NCI-H187 treated with DMSO at 0.1 percent for 48 hours (cell line): ENCODE measurements at places on chromosomes 2 and 18.

DNA sequence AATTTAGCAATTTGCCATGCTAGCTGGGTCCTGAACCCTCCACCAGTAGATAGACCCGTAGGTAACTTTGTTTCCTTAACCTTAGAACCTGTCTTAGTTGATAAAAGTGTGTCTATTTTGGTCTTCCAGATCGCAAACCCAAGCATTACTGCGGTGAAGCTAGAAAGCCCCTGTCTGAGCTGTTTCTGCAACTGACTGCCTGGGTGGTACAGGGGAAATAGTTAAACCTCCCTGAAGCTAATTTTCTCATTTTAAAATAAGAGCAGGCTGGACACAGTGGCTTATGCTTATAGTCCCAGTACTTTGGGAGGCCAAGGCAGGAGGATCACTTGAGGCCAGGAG lies 101.7 kb upstream of the MSH2 start:
- DNase-seq: no peak

DNA sequence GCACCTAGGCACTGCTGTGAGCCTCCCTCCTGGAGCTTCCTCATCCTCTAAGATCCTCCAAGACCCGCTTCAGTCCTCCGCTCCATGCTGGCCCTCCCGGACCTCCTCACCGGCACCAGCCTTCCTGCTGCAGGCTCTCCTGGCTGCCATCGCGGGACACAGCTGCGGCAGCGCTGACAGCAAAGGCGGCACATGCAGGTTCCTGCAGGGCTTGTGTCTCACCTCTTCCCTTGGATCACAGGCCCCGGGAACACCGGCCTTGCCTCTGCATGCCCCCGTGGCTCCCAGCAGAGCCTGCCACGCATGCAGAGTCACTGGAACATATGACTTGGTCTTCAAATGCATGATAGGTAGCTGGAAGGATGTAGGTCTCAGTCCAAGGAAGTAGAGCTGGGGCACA lies 67.2 kb downstream of the PTGR3 start:
- DNase-seq: no peak

- no peak for DNase-seq
Observed at GRCh38 chr2:185128996-185129395, 530.7 kb downstream of the ZNF804A start.

- no peak for DNase-seq
Observed at GRCh38 chr2:1588978-1589621, 155.2 kb downstream of the PXDN start.

DNA sequence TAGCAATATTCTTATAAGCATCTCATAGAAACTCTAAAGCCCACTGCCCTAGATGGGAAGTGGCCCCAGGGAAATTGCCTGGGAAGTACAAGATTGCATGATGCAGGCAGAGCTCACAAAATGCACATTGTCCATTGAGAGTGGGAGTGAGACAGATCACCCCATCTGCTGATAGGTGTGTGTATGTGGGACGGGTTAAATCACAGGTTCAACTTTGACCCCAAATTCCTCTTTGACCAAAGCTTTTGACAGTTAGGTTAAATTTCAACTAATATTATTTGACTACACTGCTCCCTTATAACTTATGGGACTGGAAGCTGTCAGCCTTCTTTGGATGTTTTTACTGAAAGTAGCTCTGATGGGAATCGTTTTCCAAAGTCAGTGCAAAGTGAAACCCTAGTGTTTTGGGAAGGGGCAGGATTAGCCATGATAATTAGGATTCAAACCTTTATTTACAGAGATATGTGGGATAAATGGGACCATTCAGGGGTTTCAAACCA lies 11.4 kb upstream of the FABP1 start:
- DNase-seq: no peak

DNA sequence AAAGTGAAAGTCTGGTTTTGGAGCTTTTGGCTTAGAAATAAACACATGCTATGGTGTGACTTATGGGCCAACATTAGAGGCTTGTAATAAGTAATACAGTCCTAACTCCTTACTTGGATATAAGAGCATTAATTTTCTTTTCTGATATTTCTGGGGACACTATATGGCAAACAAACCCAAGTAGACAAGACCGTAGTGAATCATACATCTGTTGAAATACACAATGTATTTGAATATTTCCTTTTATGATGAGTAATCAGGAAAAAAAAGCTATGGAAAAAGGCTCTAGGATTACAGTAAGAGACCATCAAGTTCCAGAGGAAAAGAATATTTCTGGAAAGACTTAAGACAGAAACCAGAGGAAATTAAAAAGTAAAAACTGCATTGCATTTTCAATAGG lies 146.0 kb upstream of the CYP26B1 start:
- no peak for DNase-seq

DNA sequence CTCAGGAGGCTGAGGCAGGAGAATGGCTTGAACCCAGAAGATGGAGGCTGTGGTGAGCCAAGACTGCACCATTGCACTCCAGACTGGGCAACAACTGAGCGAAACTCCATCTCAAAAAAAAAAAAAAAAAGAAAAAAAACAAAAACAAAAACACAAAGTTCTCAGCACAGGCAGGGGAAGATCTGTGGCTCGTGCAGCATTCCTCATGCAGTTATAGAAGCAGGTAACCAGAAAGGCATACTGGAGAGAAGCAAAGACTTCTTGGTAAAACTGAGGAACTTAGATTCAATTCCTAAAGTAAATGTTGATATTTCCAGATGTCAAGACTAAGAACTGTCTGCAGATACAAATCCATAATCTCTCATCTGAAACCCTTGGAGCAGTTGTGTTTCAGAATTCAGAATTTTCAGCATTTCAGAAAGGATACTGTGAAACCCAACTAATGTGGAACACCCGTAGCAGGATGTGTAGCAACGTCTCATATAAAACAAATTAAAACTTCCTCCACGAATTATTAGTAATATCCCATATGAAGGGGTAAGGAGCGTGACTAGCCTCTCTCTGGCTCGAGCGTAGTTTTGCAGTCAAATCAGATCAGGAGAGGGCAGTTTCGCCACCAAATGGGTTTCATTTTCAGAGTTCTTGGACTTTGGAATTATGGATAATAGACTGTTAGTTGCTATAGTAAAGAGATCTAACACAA lies 13.2 kb upstream of the SLC25A52 start:
- no peak for DNase-seq

DNA sequence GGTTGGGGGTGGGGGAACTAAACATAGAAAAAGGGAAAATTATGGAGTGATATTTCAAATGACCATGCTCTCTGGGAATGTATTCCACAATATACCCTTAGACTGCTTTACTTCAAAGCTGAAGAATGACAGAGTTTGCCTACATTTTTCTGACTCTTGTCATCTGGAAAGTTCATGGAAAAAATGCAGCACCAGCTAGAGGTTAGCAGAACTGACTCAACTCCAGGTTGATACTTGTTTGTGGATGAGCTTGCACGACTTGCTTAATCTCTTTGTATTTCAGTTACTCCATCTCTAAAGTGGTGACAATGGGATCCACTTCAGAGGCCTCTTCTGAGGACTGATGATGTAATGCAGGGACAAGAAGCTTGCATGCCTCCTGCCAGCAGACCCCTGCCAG lies 824.0 kb upstream of the ID2 start:
- no peak for DNase-seq

GRCh38 chr18:23121133-23121532 lies 14.2 kb upstream of the CABLES1 start:
- DNase-seq: no peak
